ENCODE measurements at places on chromosomes 11 and 22.
A peak's percentile ranks its signal among the peaks of the same experiment; 100 is the strongest.

DNA sequence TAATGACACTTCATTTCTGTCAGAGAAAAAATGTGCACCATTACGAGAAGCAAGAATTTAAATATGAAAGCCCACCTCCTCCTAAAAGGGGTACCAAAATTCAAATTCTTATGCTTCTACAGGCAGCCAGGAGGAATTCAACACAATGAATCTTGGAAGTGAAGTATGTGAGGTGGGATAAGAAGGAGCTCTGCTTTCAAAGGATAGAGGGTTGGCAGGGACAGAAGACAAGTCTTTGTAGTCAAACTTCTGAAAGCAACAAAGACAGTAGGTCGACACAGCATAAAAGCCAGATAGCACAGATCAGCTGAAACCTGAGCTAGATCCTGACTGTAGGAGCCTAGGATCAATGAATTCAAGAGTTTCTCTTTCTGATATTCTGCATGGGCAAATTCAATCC, 17.4 kb downstream of the NARS2 start:
- no peak for DNase-seq

DNA sequence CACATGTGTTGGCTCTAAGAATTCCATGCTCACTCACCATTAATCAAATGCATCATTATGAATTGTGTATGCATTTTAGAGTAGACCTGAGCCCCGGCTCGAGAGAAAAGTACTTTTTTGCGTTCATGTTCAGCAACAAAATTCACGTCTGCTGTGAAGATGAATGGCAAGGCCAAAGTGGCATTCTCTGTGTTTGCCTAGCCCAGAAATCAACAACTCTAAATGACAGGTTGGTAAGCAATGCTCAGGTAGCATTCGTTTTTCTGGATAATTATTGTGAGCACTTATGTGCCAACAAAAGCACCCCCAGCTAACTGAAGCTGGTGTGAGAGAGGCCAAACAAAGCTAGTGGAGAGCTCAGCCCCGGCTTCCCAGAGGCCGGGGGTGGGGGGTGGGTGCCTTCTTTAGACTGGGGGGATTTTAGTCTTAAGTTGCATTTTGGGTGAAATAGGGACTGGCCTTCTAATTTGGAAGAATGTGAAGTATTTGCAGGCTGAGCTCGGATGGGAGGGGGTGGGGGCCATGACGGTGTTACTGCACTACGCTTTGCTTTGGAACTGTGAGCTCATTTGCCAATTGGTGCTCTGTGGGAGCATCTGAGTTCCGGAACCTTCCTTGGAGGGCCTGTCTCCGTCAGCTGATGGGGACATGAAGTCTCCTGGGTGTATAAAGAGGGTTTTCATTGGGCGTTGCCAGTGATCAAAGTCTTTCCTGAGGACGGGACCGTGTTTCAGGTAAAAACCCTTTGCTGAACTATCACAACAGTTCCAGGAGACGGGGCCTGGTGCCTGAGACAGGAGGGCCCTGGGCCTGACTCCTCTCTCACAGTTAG, 29.0 kb upstream of the ALX4 start:
- DNase-seq, result no peak

- peak; percentile 45 for DNase-seq
Observed at GRCh38 chr11:63614136-63614671, at the start of gene PLAAT3. Gene PLAAT3, minus strand, starts transcription at chr11:63614433. Its CDS starts 419 bp downstream, at chr11:63614014.

DNA sequence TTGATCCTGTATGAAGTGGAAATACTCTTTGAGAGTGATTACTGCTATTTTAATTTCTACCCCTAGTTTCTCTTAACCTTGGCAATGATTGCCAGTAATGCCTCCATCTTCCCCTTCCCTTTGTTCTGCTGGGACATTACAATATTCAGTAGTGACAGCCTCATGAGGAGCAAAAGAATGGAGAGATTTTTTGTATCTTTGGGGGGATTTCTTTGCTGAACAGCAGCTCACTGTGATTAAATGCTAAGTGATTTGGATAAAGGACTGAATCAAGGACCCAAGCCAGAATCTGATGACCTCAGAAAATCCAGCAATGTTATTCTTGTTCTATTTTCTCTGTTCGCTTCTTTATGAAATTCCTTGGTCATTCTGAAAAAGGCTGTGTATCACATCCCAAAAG, 7.0 kb upstream of the SLC1A2 start:
- no peak for DNase-seq

DNA sequence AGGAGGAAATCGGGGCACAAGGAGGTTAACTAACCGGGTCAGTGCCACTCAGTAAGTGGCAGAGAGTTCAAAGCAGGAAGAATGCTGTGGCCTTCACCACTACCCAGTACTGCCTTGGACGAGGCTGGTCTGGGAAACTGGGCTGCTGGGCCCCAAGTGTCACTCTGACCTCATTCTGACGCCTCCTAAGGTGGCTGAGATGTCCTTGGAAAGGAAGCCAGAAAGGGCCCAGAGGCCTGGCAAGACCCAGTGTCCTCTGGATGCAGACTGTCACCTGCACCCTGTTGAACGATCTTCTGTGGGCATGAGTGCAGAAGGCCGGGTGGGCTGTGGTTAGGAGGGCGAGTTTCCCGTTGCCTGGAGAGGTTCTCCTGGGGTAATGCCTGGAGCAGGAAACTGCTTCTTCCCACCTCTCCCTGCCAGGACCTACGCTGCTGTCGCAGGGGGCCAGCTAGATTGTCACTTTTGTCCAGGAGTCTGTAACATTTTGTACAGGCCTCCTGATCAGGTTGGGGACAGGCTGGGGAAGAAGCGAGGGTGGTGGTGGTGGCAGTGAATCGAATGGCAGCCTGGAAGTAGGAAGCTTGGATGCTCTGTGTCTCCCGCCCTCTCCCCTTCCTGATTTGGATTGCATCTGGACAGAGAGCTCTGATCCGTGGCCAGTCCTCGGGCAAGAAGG, 105.1 kb downstream of the ST3GAL4 start:
- DNase-seq, result no peak

- DNase-seq, result no peak
Observed at GRCh38 chr11:42967653-42968052, 344.1 kb upstream of the API5 start.
